Activated CD8-positive, alpha-beta memory T cell treated with anti-CD3 and anti-CD28 coated beads for 48 hours (primary cell): ENCODE measurements at places on chromosomes 12 and 14.

DNA sequence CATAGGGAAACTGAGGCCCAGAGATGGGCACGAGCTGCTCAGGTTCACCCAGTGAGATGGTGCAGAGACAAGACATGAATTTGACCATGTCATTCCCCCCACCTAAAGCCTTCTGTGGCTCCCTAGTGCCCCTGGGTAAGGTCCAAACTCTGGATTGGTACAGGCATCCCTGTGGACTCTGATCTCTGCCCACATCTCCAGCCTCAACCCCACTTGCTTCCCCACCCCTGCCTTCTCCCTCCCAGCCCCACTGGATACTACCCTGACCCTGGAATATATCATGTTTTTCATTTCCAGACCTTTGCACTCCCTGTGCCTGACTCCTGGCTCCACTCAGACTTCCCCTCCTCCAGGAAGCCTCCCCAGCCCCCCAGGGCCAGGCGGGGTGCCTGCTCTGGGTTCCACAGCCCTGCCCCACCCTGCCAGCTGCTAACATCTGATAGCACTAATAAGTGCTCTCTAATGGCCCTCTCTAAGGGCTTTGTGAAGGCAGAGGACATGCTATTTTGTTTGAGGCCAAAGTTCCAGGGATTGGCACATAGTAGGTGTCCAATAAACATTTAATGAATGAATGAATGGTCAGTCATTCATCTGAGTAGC is 1.1 kb upstream of the SDSL start:
- DNase-seq: no peak

- no peak for DNase-seq
These were observed 37.3 kb upstream of the PLEKHG7 start for GRCh38 chr12:92665496-92665895.

- no peak for DNase-seq
These were observed 144.1 kb downstream of the HMGA2 start for GRCh38 chr12:65968359-65968758.

DNA sequence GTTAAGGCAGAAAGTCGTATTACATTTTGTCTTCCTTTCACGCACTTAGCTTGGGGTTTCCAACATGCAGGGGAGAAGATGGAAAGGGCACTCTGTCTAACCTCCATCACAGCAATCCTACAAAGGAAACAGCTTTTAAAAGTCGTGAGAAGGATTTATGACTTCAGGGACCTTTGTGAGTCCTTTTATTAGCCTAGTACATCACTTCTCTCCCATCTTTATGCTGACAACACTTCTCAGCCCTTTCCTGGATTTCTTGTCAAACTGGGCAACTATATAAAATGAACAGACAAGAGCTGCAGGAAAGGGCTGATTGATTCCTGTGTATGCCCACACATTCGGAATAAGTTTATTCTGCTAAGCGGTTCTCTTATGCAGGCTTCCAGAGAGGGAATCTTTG is 159.0 kb downstream of the DERA start:
- DNase-seq: no peak

GRCh38 chr12:125696054-125696453 is 630.8 kb downstream of the AACS start:
- no peak for DNase-seq

GRCh38 chr14:101250948-101251811 is 310.1 kb upstream of the DIO3 start:
- DNase-seq: no peak

DNA sequence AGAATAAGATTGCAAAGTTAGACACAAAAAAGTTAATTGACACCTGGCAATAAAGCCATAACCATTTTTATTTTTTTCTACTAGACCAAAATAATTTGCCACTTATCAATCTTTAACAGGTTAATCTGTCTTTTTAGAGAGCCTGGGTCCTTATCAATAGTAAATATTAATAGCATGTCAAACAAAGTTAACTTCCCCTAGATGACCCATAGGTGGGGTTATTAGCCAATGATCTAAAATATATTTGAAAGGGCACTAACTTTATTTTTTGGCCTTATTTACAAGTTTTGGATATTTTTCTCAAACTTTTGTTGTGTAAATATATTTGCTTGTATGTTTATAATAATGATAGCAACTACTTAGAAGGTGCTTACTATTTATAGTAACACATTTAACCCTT is 3.9 kb downstream of the ANKRD33 start:
- DNase-seq: no peak

- no peak for DNase-seq
These were observed 43.8 kb downstream of the SLC35F4 start for GRCh38 chr14:57822081-57822480.

- DNase-seq: no peak
These were observed 25.5 kb downstream of the NKX2-8 start for GRCh38 chr14:36556811-36557433.

GRCh38 chr14:93112891-93113677 is 2.6 kb downstream of the ITPK1 start:
- no peak for DNase-seq

- DNase-seq: no peak
These were observed 25.7 kb upstream of the GALNT9 start for GRCh38 chr12:132354982-132355680.

- DNase-seq: no peak
These were observed 468.7 kb downstream of the NOVA1 start for GRCh38 chr14:26128931-26129671.

DNA sequence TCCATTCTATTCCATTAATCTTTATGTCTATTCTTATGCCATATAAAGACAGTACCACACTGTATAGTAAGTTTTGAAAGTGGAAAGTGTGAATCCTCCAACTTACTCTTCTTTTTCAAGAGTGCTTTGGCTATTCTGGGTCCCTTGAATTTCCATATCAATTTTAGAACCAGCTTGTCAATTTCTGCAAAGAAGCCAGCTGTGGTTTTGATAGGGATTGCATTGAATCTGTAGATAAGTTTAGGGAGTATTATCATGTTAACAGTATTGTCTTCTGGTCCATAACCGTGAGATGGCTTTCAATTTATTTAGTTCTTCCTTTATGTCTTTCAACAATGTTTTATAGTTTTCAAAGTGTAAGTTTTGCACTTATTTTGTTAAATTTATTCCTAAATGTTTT is 34.2 kb upstream of the GCH1 start:
- DNase-seq: no peak

DNA sequence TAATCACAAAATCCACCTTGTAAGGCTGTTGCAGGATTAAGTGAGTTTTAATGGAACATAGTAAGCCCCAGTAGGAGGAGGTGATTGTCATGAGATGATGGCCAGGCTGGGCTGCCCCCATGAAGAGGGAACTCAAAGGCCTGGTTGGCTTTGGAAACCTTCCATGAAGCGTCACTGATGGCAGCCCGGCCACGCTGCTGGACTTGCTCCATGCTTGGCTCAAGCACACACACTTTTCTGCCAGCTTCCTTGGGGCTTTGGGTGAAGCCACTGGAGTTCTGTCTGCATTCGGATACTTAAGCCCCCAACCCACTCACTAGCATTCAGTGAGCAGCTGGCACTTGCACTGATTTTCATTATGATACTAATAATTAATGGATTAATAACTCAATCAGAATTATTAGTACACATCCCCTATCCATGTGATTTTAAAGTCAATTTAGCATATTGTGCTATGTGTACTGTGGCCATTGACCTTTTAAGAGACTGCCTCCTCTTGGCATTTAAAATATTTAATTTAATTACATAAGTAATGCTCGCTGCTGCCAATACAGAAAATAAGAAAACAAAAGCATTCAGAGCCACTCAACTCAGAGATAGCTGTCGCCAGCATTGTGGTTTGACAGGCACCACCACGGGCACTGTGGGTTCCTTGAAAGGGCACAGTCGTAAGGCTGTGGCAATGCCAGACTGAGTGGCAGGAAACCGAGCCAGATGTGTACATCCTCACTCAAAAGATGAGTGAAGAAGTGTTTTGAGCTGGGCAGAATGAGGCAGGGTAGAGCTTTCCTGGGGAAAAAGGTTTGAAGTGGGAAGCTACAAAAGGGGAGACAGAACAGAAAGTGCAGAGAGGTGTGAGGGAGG is 15.9 kb downstream of the KRT85 start:
- no peak for DNase-seq

DNA sequence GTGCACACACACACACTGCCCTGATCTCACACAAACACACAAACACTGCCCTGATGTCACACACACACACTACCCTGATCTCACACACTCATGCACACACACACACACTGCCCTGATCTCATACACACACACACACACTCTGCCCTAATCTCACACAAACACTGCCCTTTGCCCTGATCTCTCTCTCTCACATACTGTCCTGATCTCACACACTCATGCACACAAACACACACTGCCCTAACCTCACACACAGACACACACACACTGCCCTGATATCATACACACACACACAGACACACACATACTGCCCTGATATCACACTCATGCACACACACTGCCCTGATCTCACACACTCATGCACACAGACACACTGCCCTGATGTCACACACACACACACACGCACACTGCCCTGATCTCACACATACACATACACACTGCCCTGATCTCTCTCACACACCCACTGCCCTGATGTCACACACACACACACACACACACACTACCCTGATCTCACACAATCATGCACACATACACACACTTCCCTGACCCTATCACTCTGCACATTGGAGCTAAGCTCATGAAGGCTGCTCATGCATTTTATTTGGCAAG is 97.6 kb upstream of the DIO3 start:
- DNase-seq: no peak

DNA sequence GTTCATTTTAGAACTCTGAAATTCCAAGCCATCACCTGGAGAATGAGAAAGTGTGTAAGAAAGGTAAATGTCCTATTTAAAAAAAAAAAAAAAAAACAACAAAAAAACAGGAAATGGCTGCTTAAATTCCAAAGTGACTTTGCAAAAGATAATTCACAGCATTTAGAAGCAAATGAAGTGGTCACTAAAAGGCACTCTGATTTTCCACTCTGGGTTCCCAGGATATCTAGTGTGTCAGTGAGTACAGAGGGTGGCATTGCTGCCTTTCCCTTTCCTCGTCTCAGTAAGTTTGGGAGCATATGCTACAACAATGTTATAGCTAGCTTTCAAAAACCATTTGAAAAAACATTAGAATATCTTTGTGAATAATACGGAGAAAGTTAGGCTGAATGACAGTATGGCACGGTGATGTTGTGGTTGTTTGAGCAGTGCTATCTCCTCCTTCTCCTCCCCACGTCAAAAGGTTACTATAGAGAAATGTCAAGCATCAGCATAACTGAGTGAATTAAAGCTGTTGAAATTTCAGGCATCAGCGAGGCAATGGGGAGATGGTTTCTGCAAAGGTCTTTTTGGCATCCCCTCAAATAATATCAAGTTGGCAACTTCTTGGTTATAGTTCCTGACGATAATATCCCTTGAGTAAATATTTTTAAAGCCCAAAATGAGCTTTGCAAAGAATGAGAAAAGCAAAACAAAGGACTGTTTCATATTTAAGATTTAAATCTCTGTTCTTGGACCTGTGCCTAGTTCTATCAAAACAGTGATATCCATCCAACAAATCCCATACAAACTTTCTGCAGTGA is 164.5 kb upstream of the E2F7 start:
- DNase-seq: no peak

DNA sequence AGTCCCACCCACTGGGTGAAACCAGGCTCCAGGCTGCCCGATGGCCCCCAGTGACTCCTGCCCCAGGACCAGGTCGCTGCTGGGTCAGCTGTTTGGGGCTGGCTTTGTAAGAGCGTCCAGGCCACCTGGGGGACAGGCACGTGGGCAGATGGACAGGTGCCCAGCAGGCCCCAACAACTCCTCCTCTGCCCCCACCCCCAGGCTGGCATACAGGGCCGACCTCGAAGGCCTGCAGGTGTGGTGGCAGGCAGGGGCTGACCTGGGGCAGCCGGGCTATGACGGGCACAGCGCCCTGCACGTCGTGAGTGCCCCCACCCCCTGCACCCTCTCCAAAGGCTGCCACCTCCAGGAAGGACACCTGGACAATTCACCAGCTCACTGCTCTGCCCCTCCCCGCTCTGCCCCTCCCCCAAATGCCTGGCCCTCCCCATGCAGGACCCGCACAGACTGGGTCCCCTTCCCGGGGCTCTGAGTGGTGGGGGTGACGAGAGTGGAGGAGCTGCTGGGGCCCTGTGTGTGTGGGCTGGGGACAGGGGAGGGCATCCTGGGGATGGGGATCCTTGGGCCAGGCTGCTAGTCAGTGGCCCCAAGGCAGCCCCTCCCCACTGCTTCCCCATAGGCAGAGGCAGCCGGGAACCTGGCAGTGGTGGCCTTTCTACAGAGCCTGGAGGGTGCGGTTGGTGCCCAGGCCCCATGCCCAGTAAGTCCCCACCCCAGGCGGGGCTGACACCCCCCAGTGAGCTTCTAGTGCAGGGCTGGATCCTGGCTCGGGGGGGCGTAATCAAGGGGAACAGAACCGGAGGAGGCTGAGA is 26.0 kb downstream of the ASPG start:
- DNase-seq: no peak

GRCh38 chr14:63300854-63301253 is 17.9 kb downstream of the GPHB5 start:
- no peak for DNase-seq

DNA sequence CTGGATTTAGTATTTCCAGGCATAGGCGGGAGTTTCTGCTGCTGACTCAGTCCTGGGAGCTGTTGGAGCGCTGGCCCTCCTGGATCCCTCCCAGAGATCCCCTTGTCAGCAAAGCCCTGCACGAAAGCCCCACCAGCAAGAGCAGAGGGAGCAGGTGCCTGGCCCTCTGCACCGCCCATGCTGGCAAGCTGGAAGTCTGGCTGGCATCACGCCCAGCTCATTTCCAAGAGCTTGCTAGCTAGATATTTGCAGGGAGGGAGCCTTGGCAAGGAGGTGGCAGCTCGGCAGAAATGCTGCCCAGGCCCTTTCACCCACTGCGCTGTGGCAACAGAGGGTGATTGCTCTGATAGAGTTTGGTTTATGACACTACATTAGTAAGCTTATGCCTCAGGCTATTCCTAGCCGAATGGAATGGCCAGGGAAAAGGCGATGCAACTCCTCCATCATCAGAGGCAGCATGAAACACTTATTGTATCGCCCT is 193.9 kb downstream of the EMP1 start:
- DNase-seq: no peak

DNA sequence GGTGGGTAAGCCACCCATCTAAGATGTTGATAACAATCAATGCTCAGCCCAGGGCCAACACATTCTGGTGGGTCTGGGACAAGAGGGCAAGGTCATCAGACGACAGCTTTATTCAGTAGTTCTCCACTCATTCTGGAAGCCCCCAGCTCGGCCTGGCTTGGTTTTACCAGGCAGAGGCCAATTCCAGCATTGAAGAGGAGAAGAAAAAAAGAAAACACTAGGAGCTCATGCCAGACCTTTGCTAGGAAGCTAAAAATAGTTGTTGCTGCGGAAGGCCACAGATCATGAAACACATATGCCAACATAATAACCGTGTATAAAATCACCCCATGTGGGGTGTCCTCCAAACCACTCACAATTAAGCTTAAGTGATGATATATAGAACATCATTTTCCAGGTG is 44.4 kb downstream of the CCDC60 start:
- no peak for DNase-seq

GRCh38 chr12:52947738-52948423 is 1.0 kb upstream of the KRT18 start:
- no peak for DNase-seq

GRCh38 chr12:131174901-131175300 is 221.2 kb downstream of the ADGRD1 start:
- no peak for DNase-seq

- no peak for DNase-seq
These were observed 86.0 kb downstream of the SCARB1 start for GRCh38 chr12:124777399-124778372.

- DNase-seq: no peak
These were observed 21.5 kb downstream of the DYRK2 start for GRCh38 chr12:67669934-67670631.

GRCh38 chr12:120290609-120291305 is 946 bp downstream of the RNU4-2 start:
- peak; percentile 23 for DNase-seq

- DNase-seq: no peak
These were observed 80.7 kb downstream of the NPAS3 start for GRCh38 chr14:33019346-33019745.
